Effector memory CD8-positive, alpha-beta T cell (primary cell): ENCODE measurements at places on chromosomes 4 and X.
A peak's percentile ranks its signal among the peaks of the same experiment; 100 is the strongest.

DNA sequence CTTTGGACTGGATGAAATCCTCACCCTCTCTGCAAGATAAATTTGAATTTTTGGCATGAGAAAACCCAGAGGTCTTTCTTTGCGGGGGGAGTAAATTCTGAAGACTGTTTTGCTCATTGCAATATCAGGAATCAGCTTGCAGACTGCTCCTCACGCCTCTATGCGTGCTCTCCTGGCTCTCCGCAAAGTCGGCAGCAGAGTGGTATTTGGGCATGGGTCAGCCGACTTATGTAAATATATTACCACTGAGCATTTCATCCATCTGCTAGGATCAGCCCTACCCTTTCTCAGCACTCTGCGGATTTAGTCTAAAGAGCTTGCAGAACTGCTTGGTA, 288.0 kb downstream of the ASMT start:
- no peaks in the 10 kb centered on the region for H3K27me3 ChIP-seq
- H3K4me1 ChIP-seq: no peaks in the 10 kb centered on the region
- no peak overlapping the region for H3K27ac ChIP-seq
- DNase-seq: no peak

DNA sequence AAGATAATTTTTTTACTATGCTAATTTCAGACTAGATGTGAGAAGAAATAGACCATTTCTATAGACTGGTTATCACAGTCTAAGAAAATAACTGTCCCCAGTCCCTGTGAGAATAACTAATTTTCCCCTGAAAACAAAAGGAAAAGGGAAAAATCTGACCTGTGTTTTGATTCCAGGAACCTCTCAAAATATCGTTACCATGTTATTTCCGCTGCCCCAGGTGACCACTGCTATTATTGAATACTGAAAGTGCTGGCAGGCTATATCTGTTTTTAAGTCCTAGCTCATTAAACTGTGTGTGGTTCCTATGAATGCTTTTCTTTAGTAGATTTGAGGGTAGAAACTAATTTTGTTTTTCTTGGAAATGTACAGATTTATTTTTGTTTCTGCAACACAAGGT, 83.6 kb downstream of the GAB1 start:
- DNase-seq: no peak
- H3K4me1 ChIP-seq: no peaks in the 10 kb centered on the region
- no peak overlapping the region for H3K27ac ChIP-seq
- no peak overlapping the region for H3K4me3 ChIP-seq

- no peak overlapping the region for H3K4me3 ChIP-seq
- H3K4me1 ChIP-seq: no peaks in the 10 kb centered on the region
- no peaks in the 10 kb centered on the region for H3K36me3 ChIP-seq
Measured at GRCh38 chr4:56212774-56213173, 174.5 kb downstream of the AASDH start.

- H3K4me1 ChIP-seq: no peaks in the 10 kb centered on the region
- H3K27ac ChIP-seq: no peak overlapping the region
- peaks cover 3% of the 10 kb centered on the region for H3K36me3 ChIP-seq
- no peak for DNase-seq
Measured at GRCh38 chr4:109962401-109962800, 49.7 kb downstream of the EGF start.

- H3K36me3 ChIP-seq: no peaks in the 10 kb centered on the region
- no peaks in the 10 kb centered on the region for H3K27me3 ChIP-seq
- no peak for DNase-seq
- H3K4me1 ChIP-seq: no peaks in the 10 kb centered on the region
- H3K27ac ChIP-seq: no peak overlapping the region
Measured at GRCh38 chrX:152588206-152588605, 49.5 kb upstream of the GABRQ start.

- no peak overlapping the region for H3K27ac ChIP-seq
- no peak overlapping the region for H3K4me3 ChIP-seq
- no peaks in the 10 kb centered on the region for H3K4me1 ChIP-seq
- no peak for DNase-seq
- no peaks in the 10 kb centered on the region for H3K36me3 ChIP-seq
Measured at GRCh38 chrX:1239681-1240142, 27.3 kb upstream of the CRLF2 start.

GRCh38 chr4:6724421-6725111, 8.6 kb downstream of the BLOC1S4 start:
- H3K36me3 ChIP-seq: peaks cover 12% of the 10 kb centered on the region
- no peaks in the 10 kb centered on the region for H3K27me3 ChIP-seq
- peaks cover 4% of the 10 kb centered on the region for H3K4me1 ChIP-seq

- DNase-seq: no peak
- peaks cover 75% of the 10 kb centered on the region for H3K27me3 ChIP-seq
- no peak overlapping the region for H3K4me3 ChIP-seq
- peaks cover 17% of the 10 kb centered on the region for H3K4me1 ChIP-seq
- peaks cover 4% of the 10 kb centered on the region for H3K36me3 ChIP-seq
- H3K27ac ChIP-seq: peak overlapping the region; percentile 33
Measured at GRCh38 chr4:54093324-54094240, 6.4 kb upstream of the GSX2 start.

DNA sequence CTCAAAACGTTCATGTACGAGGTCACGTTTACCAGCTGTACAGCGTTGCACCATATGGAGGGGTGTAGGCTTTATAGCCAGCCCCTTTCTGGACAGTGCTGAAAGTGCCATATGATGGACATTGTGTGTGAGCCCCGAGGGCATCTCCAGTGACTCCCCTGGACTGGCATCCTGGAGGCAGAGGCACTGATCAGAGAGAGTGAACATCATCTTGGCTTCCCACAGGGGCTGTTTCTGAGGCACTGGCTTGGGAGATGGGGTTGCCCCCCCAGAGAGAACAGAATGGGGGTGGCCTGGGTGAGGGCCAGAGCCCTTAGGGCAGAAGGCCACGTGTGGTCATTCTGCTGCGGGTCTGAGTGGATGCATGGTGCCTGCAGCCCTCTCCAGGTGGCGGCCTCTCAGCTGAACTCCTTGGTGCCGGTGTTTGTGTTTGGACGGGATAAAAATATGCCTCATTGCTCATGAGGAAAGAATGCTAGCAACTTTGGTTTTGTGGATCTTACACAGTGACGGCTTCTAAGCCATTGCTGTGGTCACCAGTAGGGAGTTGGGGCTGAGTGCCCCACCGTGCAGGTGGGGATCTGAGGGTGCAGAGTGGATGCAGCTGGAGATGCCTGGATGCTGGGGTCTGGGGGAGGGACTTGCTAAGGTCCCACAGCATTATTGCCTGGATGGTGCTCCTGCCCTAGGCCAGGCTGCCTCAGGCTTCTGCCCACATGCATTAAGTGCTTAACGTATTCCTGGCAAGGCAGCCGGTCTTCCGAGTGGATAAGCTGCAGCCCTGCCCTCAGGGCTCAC, 3.4 kb downstream of the WFS1 start:
- peaks cover 9% of the 10 kb centered on the region for H3K36me3 ChIP-seq
- peaks cover 9% of the 10 kb centered on the region for H3K27me3 ChIP-seq
- peaks cover 26% of the 10 kb centered on the region for H3K4me1 ChIP-seq
- no peak for DNase-seq

DNA sequence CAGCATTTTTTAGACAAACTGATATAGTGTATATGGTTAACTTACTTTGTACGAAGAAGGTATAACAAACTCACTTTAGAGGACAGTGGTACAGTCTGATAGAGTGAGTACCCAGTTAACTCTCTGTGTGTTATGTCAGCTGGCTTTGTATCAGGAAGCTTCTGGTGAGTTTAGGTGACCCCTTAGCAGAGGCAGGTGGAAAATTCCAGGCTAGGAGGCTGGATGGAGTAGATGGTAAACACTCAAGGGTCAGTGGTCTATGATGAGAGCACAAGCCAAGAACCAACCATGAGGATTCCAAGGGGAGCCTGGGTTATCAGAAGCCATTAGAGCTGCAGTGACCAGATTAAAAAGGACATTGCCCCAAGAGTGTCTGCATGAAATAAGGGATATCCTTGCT, 227.3 kb upstream of the CENPE start:
- no peaks in the 10 kb centered on the region for H3K27me3 ChIP-seq
- H3K4me3 ChIP-seq: no peak overlapping the region
- DNase-seq: no peak
- no peaks in the 10 kb centered on the region for H3K36me3 ChIP-seq
- H3K27ac ChIP-seq: no peak overlapping the region
- H3K4me1 ChIP-seq: no peaks in the 10 kb centered on the region
